ENCODE measurements at places on chromosomes 13 and 19. TPM values are rescaled to one million over a fixed set of nuclear protein-coding genes. Genes with fewer than 3 reads are reported as not detected.

KASH5 gene
- 2.2 TPM for total RNA-seq

LRRC4B gene
- 4.6 TPM for total RNA-seq

GPR183 gene
- total RNA-seq = 13.6 TPM

ZNF493 gene
- total RNA-seq = 29.4 TPM

DAZAP1 gene
- 98.7 TPM for total RNA-seq

PLIN5 gene
- total RNA-seq = 17.2 TPM

ZNF235 gene
- total RNA-seq = 6.5 TPM

LRRC8E gene
- total RNA-seq = 11.0 TPM

DNA sequence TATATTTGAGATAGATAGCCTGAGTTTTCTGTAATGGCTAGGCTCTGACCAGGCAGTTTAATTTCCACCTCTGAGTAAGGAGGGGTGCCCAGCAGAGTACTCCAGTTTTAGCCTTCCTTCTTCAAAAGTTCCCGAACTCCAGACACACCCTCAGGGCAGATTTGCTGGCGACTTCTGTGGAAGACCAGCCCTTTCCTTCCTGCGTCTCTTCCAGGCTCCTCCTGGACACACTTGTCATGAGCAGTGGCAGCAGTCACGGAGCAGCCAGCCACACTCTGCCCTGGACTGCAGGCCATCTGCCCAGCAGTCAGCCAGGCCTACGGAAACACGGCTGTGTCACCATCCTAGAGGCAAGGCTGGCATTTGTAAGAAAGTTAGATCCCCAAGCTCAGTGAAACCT lies 6.6 kb upstream of the FLT1 start:
- DNase-seq = no peak

DNA sequence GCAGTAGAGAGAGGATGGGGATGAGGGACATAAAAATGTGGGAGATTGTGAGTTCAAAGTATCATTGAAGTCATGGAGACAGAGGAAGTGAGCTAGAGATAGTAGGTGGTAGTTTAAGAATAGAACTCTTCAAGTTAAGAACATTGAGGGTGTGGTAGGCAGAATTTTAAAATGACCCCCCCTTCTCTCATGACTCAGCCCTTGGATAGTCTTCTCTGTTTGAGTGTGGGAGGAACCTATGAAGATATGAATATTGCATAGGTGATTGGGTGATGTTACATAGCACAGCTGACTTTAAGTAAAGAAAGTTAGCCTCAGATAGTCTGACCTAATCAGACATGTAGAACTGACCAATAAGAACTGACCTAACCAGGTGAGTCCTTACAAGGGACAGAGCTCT lies 418.6 kb downstream of the FOXO1 start:
- no peak for DNase-seq

- DNase-seq = no peak
Observed at GRCh38 chr19:40582467-40582866, 5.8 kb downstream of the SHKBP1 start.

DNA sequence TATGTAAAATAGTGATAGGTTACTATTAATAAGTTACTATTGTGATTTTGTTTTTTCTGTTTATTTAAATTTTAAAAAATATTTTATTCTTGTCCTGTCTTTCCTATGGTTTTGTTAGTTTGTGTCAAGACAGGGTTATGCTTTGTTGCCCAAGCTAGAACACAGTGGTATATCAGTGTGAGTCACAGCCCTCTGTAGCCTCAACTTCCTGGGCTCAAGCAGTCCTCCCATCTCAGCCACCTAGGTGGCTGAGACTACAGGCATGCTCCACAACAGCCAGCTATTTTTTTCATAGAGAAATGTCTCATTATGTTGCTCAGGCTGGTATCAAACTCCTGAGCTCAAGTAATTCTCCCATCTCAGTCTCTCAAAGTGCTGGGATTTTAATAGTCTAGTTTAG lies 99.5 kb downstream of the ZNF675 start:
- no peak for DNase-seq

- DNase-seq = no peak
Observed at GRCh38 chr13:28106976-28107375, 6.6 kb upstream of the FLT3 start.

- no peak for DNase-seq
Observed at GRCh38 chr13:30581582-30581981, 36.1 kb upstream of the USPL1 start.

DNA sequence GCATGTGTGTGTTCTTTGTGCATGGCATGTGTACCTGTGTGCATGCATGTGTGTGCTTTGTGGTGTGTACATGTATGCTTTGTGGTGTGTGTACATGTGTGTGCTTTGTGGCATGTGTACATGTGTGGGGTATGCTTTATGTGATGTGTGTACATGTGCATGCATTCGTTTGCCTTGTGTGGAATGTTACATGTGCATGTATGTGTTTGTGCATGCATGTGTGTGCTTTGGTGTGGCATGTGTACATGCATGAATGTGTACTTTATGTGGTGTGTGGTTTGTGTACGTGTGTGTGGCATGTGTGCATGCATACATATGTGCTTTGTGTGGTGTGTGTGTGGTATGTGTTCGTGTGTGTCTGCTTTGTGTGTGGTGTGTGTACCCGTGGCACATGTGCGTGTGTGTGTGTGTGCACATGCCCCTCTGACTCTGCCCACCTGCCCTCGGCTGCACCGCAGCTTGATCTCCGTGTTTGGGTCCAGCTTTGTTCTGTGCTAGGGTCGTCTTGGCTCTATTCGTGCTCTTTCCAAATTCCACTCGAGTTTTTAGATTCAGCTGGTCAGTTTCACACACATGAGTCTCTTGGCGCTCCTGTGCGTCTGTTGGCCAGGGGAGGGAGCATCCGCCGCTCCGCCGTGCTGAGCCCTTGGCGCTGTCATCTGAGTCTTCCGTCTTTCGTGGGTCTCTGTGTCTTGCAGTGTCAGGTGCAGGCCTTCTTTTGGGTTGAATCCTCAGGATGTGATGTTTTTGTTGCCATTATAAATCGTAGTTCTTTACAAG lies 46.5 kb upstream of the TFDP1 start:
- peak; percentile 48 for DNase-seq

DNA sequence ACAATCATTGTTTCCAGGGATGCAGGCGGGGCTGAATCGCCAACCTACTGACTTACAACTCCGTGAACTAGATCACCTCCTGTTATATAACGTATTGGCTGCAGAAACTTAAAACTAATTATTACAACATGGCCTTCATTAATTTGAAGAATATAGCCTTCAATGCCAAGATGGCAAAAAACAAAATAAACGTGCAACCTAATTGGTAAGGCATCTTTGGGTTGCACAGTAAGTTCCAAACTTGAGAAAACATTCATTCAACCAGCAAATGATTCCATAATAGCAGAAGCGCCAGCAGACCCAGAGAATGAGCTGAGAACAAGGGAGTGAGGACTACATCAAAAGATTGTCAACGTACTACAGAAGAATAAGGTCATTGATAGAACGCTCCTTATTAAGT lies 39.8 kb downstream of the DACH1 start:
- DNase-seq = no peak

GRCh38 chr13:23651439-23651838 lies 81.2 kb downstream of the TNFRSF19 start:
- no peak for DNase-seq

GRCh38 chr19:3770136-3770999 lies 1.7 kb downstream of the RAX2 start:
- DNase-seq = no peak

- no peak for DNase-seq
Observed at GRCh38 chr19:31127134-31127967, 221.9 kb downstream of the TSHZ3 start.

- peak; percentile 37 for DNase-seq
Observed at GRCh38 chr13:111937777-111938311, 129.1 kb upstream of the SOX1 start.

DNA sequence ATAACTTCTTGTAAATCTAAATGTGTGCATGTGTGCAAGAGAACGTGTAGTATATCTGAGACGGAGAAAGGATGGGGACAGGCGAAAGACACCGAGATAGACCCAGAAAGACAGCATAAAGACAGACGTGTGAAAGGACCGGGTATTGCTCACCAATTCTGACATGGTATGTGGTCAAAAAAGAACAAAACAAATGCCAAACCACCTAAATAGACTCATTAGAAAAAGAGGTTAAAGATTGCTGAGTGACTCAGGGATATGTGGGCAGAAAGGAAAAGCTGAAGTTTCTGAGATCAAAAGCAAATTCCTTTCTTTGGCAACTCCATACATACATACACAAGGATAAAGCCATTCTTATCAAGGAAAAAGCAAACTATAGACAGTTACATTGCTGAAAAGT lies 179.7 kb upstream of the TSC22D1 start:
- no peak for DNase-seq

DNA sequence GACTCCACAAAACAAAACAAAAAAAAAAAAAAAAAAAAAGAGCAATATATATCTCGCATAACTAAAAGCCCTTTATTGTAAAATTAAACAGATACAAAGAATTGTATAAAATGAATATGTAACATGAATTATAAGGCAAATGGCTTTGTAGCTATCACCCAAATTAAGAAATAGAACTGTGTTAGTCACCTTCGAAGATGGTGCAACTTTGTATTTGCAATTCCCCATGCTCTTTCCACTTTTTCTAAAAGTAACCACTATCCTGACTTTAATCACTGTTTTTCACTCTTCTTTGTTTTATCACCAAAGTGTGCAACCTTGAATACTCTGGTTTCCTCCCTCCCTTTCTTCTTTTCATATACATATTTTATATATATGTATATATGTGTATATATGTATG lies 57.1 kb upstream of the HTR2A start:
- DNase-seq = no peak

DNA sequence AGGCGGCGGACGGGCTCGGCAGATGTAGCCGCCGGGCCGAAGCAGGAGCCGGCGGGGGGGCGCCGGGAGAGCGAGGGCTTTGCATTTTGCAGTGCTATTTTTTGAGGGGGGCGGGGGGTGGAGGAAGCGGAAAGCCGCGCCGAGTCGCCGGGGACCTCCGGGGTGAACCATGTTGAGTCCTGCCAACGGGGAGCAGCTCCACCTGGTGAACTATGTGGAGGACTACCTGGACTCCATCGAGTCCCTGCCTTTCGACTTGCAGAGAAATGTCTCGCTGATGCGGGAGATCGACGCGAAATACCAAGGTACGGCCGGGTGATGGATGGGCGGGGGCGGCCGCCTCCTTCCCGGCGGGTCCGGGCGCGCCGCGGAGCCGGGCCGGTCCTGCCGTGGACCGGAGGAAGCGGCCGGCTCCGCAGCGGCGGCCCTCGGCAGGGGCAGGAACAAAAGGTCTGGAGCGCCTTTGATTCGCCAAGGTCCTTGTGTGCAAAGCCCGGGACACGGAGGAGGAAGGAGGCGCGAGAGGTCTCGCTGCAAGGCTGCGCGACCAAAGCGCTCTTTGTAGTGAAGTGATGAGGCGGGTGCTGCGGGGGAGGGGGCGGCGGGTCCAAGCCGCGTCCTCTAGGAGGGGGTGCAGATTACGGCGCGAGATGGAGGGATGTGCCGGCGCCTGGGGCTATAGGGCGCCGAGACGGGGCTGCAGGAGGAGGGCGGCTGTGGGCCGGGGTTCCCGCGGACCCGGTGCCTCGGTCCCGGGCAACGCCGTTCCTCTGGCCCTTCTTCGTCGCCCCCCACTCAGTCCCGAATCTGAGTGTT lies 689 bp downstream of the ING1 start:
- DNase-seq = peak; percentile 81

- peak; percentile 82 for DNase-seq
Observed at GRCh38 chr19:46896076-46896794, 35.4 kb downstream of the ARHGAP35 start.

DNA sequence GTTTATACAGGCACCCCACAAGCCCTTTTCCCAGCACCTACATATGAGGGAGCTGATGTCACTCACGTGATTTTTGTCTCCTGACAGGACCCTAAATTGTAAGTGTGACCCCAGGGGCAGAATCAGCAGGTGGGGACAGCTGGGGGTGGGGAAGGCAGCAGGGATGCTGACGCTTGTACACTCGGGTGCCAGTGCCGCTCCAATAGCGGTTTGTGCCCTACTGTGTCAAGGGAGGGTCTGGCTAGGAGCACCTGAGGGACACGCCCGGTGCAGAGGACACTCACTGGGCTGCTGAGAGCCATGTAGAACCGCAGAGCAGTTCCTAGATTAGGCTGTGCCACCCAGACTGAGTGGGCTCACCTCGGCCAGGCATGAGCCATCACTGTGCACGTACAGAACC lies 81.3 kb downstream of the SCGB2B2 start:
- DNase-seq = no peak

- no peak for DNase-seq
Observed at GRCh38 chr13:28611654-28612131, 47.2 kb upstream of the POMP start.

- no peak for DNase-seq
Observed at GRCh38 chr19:55208880-55209692, at the start of gene PTPRH. PTPRH (minus strand) TSS chr19:55209501; CDS start chr19:55209433, 68 bp downstream.

- no peak for DNase-seq
Observed at GRCh38 chr13:36884235-36884634, 35.8 kb downstream of the SMAD9 start.

- no peak for DNase-seq
Observed at GRCh38 chr13:33817513-33817900, 442 bp upstream of the RFC3 start.

DNA sequence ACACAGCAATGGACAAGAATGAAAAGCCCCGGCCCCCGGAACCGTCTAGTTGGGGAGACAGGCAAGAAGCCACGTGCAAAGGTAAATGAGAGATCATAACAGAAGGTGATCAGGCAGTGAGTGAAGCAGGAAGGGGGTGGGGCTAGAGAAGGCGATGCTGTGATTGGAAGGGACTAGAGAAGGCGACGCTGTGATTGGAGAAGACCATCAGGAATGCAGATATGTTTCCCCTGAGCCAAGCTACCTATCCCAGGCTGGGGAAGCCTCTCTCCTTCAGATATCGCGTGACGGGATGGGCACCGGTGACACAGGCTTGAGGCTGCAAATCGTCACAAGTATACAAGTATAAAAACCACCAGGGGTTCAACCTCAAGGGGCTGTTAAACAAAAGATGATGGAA lies 21.8 kb downstream of the DCAF15 start:
- no peak for DNase-seq

- no peak for DNase-seq
Observed at GRCh38 chr19:6384381-6384780, 8.6 kb downstream of the GTF2F1 start.

GRCh38 chr13:47112205-47112902 lies 215.5 kb upstream of the HTR2A start:
- DNase-seq = no peak
